SHP77 (cell line): ENCODE measurements at places on chromosomes 12 and 14.

GRCh38 chr14:23299211-23299957, 3.3 kb downstream of the PPP1R3E start:
- DNase-seq: no peak

GRCh38 chr12:128637642-128638606, 185.8 kb downstream of the SLC15A4 start:
- DNase-seq: no peak

- DNase-seq: peak; percentile 73
Measured at GRCh38 chr12:104632724-104633201, 176.0 kb downstream of the CHST11 start.

DNA sequence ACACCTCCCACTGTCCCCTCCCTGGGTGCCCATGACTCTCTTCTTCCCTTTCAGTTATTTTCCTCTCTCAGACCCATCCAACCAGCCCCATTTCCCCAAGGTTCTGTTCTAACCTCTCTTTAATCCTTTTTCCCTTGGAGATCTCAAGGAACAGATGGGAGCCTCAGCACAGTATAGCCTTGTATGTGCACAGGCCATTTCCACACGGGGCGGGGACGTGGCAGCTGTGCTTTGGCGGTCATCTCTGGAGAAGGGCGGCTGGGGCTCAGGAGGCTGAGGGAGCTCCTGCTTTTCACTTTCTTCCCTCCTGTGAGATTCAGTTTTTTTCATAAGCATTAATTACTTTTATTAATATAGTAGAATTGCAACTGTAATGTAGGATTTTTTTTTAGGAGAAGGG, 212.2 kb downstream of the ZFP36L1 start:
- DNase-seq: no peak

DNA sequence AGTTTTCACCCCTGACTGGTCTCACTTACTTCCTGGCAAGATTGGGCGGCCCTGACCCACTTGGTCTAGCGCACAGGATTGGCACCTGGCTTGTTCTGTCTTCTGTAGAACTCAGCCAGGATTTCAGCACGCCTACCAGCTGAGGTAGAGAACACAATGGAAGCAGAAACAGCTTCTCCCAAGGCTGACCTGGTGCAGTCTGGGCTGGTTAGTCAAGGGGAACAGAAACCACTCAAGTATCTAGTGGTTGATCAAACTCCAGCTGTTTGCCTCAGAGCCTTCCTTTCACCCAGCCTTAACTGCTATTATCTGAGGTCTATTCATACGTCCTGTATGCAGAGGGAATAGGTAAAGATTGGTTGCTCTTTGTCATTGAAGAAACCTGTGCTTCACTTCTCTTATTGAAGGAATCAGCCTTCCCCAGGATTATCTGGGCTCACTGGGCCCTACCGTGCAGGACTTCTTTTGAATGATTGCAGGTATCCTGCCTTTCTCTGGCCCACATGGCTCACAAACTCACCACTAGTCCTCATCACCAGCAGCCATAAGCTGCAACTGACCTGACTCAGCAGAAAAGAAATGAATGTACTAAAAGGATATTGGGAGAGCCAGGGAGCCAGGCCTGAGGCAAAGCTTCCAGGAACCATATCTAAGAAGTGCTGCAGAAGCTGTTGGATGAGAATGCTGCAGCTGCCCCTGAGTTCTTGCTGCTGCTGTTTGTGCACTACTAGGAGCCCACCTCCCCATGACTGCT, 2.5 kb upstream of the PLEKHD1 start:
- DNase-seq: no peak

DNA sequence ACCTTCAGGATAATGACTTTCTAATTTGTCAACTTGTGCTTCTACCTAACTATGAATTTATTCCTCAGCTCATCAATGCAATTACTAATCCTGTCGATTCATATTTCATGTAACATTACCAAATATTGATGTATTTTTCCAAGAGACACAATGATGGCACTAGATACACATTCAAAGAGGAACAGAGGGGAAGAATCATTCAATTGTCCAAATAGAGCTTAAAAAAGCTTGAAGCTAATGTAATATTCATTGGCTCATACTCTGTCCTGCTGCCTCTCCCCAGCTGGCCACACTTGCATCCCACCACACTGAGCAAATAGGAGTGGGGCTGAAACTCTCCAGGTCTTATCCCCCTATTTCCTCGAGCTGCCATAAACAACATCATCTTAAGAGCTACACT, 9.3 kb downstream of the TESPA1 start:
- no peak for DNase-seq

DNA sequence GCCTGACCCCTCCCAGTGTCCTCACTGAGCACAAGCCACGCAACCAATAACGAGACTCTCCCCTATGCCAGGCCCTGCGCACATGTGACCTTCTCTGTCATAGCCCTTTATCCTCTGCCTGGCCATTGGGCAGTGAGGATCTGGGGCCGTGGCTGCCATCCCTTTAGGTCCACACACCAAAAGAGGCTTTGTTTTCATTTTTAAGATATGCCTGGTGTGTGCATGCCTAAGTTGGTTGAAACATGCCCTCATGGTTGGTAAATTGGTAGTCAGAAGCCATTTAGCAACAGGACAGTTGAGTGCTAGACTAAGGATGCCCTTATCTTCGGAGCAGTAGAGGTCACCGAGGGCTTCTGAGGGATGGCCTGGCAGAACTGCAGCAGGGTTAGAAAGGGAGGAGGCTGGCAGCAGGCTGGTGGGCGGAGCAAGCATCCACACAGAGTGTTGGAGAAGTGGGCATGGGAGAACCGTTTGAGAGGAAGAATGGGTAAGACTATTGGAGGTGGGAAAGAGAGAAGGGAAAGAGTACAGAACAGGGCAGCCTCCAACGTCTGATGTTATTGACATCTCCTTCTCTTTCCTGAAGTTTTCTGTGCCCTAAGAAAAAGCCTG, 75.1 kb downstream of the SLC24A4 start:
- DNase-seq: no peak

DNA sequence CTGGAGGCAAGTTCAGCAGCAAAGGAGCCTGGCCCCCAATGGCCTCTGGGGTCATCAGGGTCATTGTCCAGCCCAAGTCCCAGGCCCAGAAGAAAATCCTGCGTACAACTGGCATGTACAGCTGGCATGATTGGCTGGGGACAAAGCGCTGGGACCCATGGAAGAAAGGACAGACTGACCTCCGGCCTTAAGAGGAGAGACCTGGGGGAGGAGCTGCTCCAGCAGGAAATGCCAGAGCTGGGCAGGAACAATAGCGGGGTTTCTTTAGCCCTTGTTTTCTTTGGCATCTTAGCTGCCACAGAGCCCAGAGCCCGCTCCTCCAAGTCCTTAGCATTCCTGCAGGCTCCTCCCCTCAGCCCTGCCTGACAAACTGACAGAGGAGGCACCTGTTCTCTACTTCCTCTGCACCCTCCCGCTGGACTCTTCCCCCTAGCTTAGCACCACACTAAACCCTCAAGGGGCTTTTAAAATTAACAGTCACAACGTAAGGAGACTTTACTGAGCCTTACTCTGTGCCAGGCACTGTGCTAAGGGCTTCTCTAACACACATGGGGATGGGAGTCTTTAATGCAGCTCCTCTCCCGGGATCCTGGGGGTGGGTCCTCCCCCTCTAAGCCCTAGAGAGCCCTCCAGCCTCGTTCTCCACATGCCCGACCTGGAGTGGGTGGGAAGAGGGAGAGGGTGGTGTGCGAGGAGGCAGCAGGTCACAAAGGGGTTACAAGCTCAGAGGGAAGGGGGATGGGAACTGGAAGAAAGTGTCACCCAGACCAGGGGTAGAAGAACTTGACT, 1.8 kb upstream of the AQP5 start:
- no peak for DNase-seq

DNA sequence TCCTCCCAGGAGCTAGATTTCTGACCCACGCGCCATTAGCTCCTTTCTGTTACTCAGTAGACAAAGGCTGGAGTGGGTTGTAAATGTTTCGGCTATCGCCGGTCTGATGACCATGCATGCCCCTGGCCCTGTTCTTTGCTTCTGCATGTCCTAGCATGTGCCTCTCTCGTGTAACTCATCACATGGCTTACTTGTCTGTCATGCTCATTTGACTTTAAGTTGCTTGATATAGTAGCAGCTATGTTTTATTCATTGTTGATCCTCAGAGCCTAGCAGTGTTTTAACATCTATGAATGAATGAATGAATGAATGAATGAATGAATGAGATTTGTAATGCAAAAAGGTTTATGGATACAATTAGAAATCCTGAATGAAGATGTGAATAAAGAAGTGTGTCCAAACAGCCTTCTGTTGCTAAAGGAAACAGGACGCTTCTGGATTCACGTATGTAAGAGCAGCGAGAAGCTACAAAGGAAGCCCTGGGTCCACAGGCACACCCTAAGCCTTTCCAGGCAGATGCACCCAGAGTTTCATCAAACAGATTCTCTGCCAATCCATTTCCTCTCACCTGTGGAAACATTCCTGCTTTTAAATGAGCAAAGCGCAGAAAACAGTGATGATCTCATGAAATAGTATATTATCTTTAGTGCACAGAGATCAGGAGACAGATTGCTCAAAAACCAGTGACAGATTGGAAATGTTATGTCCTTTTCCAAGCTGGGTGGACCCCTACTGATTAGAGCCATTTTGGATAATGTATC, 3.4 kb downstream of the GSG1 start:
- no peak for DNase-seq
